ENCODE measurements at places on chromosomes 6 and 20.

GRCh38 chr20:10319855-10320254, 101.2 kb downstream of the SNAP25 start:
- no peak for DNase-seq

- no peak for DNase-seq
These were observed 191.6 kb downstream of the DST start for GRCh38 chr6:56450882-56451739.

DNA sequence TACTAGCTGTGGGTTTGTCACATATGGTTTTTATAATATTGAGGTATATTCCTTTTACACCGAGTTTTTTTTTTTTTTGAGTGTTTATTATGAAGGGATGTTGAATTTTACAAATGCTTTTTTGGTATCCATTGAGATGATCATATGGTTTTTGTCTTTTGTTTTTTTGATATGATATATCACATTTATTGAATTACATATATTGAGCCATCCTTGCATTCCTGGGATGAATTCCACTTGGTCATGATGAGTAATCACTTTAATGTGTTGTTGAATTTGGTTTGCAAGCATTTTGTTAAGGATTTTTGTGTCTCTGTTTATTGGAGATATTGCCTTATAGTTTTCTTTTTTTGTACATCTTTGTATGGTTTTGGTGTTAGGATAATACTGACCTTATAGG, 3.3 kb upstream of the ZNF337 start:
- no peak for DNase-seq

DNA sequence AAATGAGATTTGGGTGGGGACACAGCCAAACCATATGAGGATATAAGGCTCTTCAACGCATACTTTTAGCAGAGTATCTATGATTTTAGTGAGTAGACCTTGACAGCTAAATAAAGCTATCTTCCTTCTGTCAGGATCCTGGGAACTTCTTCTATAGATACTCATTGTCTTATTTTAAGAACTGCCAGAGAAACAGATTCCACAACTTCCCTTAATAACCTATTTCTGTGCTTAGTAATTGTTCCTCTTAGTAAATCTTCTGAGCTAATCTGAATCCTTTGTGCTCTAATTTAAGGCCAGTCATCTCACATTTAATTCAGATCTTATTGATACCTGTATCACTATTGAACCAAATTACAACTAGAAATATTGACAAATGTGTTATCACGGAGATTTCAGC, 64.0 kb upstream of the CEP85L start:
- no peak for DNase-seq

- DNase-seq, result peak; percentile 63
These were observed 20.4 kb upstream of the EFHC1 start for GRCh38 chr6:52399511-52400312.

DNA sequence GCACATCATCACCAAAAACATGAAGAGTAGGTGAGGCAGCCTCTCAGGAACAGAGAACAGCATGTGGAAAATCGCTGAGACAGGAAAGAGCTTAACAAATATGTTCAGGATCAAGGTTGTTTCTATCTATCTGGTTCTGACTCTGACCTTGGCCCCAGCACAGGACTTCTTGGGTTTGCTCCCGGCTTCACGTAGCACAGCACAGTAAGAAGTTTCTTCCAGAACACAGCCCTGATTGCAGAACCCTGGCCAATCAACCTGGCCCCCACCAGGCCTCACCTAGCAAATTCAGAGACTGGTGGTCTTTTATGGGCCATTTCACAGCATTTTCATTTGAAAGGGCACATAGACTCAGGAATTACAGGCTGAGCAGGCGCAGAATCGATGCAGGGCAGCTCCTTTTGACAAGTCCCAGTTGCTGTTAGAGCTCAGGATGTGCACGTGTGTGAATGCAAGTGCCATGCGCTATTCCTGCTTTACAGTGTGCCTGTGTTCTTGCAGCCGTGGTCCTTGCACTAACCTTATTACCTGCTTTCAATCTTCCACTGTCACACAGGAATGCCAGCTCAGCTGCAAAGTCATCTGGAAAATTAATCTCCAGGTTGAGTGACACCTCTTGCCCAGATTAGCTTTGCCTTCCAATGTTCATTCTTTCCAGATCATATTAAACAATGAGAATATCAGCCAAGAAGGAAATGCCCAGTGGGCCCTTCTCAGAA, 100.5 kb upstream of the SLC2A12 start:
- no peak for DNase-seq

- DNase-seq, result no peak
These were observed 449.6 kb downstream of the KIF16B start for GRCh38 chr20:16123623-16124022.

DNA sequence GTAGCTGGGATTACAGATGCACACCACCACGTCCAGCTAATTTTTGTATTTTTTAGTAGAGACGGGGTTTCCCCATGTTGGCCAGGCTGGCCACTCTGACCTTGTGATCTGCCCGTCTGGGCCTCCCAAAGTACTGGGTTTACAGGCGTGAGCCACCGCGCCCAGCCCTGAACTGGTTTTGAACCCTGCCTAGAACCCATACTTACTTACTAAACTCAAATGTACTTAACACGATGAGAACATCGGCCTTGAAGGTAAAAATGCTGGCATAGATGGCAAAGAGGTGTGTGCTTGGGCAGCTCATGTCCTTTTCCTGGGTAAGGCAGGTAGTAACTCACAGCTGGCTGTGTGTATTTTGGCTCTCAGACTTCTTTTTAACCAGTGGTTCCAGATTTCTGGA, 3.2 kb upstream of the ARMC12 start:
- DNase-seq, result no peak

DNA sequence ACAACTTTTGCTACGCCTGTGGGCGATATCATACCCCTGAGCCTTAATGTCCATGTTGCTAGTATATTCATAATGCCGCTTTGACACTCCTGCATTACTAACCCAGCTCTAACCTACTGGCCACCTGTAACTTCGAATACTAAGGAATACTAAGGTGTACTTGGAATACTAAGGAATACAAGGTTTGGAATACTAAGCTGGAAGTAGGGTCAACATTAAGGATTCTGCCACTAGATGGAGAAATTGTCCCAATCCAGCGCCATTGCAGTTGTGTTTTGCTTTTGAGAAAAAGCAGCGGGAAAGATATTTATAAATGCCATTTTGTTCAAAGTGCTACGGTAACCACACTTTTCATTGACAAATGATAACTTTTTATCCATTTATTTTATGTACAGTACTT, 10.7 kb downstream of the TBXT start:
- DNase-seq, result no peak

DNA sequence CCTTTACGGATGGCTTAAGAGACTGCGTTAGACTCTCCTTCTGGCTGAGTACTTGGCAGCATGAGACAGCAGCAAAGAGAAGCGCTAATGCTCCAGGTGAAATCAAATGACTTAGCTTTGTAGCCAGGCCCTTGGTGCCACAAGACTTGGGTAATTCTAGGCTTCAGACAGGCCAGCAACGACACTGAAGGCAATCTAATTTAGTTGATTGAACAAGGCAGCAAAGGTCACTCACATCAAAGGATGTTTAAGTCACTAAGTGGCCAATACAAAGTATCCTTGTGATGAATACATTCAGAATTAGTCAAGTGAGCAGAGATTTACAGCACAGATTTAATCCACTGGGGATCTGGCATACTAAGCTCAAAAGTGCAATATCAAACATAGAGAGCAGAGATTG, 113.2 kb downstream of the FAM83B start:
- DNase-seq, result no peak

DNA sequence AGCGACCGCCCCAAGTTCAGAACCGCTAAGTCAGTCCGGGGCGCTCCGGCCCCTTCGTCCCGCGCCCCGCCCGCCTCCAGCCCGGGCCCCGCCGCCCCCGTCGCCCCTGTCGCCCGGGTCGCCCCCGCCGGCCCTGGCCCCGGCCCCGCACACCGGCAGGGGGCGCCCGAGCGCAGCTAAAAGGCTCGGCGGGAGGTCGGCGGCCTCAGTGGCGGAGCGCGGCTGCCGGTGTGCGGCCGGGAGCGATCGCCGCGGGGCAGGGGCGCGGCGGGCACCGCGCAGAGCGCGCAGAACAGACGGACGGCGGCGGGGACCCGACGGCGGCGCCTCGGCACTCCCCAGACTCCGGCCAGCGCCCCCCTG, at the start of gene FNDC1:
FNDC1 (plus strand) TSS at position 208 of the 363 bp plus-strand sequence. CDS start 197 bp downstream, outside the sequence.
- DNase-seq, result peak; percentile 87

- no peak for DNase-seq
These were observed 10.6 kb downstream of the NOL4L start for GRCh38 chr20:32574296-32575226.

- no peak for DNase-seq
These were observed 443.8 kb downstream of the HAO1 start for GRCh38 chr20:7496394-7496991.

DNA sequence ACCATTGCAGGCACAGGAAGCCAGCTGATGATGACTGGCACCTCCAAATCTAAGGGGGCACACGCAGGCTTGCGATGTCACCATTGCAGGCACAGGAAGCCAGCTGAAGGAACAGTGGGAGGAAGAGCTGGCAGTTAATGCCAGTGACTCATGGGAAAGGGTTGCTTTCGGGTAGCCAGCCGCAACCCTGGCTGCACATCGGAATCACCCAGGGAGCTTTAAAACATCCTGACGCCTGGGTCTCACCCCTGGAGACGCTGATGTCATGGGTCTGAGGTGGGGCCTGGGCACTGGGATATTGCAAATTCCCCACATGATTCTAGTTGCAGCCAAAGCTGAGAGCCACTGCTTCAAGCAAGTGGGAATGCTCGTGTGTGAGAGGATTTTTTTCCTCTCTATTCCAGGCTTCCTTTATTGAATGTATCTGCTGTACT, 16.1 kb upstream of the CCN6 start:
- no peak for DNase-seq

DNA sequence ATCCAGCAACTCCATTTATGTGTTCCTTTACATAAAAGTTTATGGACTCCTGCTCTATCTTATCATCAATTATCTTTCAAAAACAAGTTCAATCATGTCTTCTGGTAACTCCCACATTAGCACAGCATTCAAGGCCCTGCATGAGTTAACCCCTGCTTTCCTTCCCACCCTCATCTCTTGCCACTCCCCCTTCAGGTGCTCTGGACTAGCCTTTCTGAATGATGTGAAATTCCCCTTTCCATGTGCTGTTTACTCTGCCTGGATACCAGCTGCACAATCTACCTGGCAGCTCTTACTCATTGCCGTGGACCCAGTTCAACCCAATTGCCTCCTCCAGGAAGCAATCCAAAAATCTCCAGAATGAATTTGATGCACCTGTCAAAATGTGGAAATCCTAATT, 11.9 kb downstream of the ADGRF4 start:
- no peak for DNase-seq

DNA sequence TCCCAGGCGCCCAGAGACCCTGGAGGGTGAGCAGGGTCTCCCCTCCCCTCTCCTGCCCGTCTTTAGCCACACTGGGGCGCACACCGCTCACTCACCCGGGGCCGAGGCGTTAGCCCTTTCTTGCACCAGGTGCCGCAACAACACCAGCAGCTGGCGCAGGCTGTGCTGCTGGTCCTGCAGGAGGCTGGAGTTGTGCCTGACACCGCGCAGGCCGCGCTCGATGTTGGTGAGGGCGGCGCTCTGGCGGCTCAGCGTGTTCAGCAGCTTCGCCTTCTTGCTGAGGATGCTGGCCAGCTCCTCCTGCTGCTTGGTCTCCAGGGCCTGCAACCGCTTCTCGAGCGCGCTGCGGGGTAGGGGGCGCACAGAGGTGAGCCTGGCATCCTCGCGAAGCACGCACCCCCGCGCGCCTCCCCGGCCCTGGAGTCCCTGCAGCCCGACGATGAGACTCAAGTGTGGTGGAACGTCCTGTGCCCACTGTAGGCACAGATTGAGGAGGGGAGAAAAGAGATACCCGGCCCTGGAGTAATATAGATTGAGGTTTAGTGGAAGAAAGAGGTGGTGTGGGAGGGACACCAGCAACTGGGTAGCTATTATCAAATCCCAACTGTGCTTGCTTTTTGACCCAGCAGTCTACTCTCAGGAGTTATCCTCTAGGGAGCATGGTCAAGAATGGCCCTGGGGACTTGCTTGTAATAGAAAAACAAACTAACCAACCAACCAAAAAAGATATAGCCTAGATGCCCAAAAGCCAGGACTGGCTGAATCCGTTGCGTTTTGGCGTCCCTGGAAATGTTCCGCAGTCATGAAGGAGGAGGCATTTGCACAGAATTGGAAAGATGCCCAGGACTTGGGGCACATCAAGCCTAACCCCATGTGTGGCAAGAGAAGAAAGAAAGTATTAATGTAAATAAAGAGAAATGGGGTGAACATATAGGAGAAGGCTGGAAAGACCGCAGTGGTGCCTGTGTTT, 30.9 kb downstream of the ANGPT4 start:
- no peak for DNase-seq

DNA sequence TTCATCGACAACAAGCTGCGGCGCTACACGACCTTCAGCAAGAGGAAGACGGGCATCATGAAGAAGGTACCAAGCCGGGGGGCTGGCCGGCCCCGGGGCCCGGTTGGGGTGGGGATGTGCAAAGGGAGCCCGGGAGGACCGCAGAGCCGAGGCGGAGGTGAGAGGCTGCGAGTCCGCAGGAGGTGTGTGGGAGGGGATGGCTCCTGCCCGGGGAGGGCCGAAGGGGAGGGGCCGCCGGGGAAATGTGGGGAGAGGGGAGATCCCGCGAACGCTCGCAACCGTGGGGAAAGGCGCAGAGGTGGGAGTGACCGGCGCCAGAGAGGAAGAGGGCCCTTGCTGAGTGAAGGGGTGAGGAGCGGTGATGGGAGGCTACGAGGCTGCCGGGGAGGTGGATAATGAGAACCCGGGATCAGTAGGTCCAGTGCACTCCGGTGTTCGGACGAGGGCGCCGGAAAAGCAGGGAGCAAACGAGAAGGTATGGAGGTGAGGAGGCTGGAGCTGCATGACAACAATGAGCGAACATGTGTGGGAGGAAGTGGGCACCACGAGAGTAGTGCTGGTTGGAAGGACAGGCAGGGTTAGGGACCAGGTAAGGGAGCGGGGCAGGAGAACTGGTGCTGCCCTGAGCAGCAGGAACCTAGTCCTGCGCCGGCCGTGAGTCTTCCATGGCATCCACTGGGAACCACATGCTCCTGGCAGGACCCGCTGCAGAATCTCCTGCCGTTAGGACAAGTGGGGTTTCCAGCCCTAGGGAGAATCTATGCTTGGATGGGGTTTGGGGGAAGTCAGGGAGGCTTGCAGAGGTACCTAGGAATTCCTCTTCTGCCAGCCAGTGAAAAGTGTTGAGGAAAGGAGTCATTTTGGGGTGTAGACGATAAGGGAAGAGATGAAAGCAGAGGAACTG, 1.3 kb downstream of the SRF start:
- DNase-seq, result peak; percentile 58

- DNase-seq, result no peak
These were observed 13.9 kb upstream of the CLIC5 start for GRCh38 chr6:46029602-46030001.

- no peak for DNase-seq
These were observed 177.3 kb downstream of the CARMIL1 start for GRCh38 chr6:25456249-25457040.

GRCh38 chr20:2402271-2402980, 21.7 kb downstream of the TGM6 start:
- DNase-seq, result no peak
